ENCODE measurements at places on chromosomes 5 and 9. TPM values are rescaled to one million over a fixed set of nuclear protein-coding genes. Genes with fewer than 3 reads are reported as not detected.

The FAM221B gene
- total RNA-seq = not detected

The DCTN3 gene
- total RNA-seq = 67.2 TPM

The ITGA2 gene
- 30.0 TPM for total RNA-seq

The RAD17 gene
- 9.7 TPM for total RNA-seq

The SLC12A7 gene
- total RNA-seq = 68.3 TPM

The SLC6A18 gene
- not detected for total RNA-seq

The FSTL4 gene
- total RNA-seq = not detected

The IFNA17 gene
- total RNA-seq = not detected

Measured in bladder microvascular endothelial cell (primary cell).